ENCODE measurements at places on chromosomes 3 and 15.

- no peak for DNase-seq
Measured at GRCh38 chr3:45362758-45363157, 25.6 kb upstream of the LARS2 start.

DNA sequence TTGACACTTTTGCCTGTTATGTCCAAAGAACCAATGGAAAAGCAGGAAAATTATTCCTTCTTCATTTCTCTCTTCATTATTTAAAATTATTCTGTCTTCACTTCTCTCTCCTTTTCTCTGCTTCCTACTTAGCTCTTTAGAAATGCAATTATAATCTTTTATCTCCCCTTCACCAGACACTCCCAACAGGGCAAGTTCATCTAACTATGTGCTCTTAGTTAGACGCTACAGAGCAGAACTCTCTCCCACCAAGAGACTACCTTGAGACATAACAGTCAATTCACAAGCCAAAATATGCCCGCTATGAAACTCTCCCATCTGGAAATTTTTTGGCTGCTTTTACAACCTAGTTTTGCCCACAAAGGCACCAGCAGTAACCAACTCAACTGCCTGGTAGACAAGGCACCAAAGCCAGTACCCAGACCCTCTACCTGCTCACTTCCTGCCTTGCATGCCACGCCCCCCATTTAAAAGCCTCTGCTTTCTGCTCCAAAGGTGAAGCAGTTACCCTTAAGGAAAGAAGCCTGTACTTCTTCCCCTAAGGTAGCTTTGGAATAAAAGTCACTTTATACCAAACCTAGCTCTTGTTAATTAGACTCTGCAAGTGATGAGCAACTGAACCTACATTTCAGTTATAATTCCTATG is 28.1 kb downstream of the CCRL2 start:
- DNase-seq, result no peak

DNA sequence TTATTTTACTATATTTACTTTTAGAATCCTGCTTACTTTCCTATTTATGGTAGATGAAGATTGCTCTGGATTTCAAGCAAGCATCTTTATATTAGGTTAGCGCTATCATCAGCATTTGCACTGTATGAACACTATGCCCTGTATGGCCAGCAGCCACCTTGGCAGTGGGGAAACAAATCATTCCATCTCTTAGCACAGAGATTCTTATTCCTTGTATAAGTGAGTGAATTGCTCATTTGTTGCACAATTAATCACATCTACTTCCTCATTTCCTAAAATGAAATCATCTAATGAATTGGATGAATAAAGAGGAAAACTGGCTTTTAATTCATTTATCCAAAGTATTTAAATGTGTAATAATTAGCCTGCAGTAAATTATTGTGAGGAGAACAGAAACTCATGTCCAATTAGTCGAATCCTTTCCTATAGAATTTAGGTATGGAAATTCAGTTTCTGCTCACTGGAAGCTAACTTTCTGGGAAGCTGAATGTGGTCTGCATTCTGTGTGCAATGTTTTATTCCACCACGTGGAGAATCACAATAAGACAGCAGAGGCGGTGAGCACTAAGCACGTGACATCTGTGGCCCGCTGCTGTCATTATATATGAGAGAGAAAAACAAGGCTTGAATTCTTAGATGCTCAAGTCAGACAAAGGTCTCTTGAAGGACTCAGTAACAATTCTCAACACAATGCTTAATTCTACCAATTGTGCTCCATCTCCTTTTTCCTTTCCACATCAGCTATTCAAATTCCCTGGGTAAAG is 93.4 kb downstream of the PEX5L start:
- no peak for DNase-seq

DNA sequence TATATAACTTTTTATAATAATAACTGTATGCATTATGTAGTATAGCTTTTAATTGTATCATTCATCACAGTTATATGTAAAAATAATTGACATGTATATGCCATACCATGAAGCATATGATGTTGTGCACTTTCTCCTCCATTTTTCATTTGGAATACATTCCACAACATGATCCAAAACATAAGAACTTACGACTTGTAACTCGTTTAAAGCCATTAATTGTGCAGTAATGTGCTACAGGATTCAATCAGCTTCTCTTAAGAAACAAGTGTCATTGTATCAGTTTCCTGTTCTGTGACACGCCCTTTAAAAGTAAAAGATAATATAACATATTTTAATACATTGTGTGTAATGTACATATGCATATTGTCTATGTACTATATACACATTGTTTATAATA is 2.2 kb downstream of the C3orf80 start:
- DNase-seq, result no peak

- DNase-seq, result no peak
Measured at GRCh38 chr15:92524874-92525565, 130.6 kb downstream of the FAM174B start.

DNA sequence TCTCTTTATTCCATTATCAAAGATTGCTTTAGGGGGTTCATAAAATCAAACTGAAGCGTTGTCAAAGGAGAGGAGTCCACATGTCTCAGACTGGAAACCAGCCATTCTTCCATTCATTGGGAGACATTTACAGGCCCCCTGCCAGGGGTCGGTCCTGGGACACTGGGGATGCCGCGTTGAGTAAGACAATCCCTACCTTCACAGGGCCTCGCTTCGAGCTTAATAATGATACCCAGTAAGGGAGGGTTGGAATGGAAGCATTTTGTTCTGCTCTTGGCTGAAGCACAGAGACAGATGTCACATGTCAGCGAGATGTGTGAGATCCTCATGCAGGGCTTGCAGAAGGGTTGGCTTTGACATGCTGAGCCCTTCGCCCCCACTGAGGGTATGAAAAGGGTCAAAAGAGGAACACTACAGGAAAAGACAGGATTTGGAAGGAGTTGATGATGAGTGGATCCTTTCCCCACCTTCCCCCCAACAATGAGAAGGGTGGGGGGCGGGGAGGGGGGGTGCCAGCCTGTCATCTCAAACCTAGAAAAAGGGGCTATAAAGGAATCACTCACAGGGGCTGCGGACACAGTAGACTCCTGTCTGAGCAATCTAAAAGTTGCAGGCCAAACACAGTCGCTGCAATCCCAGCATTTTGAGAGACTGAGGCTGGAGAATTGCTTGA is 25.6 kb upstream of the ARL8B start:
- no peak for DNase-seq

DNA sequence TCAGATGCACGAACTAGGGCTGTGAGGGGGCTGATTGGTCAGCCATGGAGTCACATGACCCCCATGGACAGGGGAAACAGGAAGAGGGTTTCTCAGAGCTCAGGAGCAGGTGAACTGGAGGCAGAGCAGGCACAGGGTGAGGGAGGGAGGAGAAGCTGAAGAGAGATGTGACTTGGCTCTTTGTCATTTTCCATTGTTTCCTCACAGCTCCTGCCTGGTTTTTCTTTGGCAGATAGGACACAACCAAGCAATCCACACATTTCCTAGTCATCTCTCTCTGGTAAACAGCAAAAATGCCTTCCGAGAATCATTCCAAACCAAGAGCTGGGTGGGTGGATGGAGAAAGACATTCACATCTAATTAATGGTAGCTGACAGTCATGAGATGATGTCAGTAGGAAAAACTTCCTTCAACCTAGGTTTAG is 43.4 kb upstream of the LMCD1 start:
- no peak for DNase-seq

DNA sequence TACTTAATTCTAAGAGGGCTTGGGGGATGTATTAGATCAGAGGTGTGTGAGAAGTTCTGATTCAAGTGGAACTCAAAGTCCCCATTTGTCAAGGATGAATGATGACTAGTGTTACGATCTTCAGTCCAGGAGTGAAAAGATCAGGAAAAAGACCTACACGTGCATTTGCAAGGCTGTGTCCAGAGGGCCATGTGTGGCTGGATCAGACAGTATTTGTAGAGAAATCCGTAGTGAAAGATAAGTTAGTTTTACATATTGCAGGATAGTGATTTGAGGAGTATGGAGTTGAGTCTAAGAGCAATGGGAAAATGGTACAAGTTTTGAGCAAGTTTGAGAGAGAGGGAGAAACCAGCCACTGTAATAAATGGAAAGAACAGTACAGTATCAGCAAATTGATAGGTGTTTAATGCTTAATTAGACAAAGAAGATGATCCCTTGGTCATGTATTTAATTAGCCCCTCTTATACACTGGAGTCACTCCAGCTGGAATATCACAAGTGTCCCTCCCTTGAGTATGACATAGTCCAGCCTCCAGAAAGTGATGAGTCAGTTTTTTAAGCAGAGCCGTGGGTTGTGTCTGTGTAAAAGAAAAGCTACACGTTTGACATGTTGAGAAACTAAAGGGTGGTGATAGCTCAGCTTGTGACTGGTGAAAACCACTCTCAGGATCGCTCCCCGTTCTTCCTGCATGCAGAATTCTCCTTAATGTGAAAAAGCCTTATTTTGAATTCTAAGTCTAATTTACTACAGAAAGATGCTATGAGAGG is 348.8 kb downstream of the ROBO1 start:
- no peak for DNase-seq

DNA sequence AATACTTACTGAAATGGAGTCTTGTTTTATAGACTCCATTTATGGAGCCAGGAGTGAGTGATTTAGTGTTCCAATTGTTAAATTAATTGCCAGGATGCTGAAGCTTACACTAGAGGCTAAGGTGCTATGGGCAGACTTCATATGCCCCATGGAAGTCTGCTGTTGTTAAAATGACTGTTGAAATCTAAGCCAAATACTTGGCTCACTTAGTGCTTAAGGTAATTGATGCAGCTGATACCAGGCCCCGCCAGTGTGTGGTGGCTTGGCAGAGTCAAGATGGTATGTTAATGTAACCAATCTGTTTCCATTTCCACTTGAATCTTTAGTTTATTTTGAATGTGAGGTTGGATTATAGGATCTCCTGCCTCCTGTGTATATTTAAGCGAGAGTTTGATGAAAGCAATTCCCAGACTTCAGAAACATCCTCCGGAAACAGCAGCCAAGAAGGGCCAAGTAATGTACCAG is 187.1 kb downstream of the ITPR1 start:
- DNase-seq, result no peak

DNA sequence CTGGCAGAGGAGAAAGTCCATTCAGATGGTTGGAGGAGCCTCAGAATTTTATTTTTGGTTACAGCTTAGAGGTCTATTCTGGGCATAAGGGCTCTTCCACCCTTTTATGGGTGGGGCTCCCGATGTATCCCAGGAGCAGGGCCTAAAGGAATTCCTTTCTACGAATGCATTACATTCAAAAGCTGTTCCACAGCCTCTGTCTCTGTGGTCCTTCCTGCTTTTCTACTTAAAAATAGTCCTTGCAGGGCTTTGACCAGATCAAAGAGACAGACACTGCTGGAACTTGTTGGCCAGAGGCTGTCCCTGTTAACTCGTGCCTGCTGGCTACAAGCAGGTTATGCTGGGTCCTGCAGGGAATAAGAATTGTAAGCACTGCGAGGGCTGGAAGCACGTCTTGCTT is 14.4 kb upstream of the NOX5 start:
- no peak for DNase-seq

DNA sequence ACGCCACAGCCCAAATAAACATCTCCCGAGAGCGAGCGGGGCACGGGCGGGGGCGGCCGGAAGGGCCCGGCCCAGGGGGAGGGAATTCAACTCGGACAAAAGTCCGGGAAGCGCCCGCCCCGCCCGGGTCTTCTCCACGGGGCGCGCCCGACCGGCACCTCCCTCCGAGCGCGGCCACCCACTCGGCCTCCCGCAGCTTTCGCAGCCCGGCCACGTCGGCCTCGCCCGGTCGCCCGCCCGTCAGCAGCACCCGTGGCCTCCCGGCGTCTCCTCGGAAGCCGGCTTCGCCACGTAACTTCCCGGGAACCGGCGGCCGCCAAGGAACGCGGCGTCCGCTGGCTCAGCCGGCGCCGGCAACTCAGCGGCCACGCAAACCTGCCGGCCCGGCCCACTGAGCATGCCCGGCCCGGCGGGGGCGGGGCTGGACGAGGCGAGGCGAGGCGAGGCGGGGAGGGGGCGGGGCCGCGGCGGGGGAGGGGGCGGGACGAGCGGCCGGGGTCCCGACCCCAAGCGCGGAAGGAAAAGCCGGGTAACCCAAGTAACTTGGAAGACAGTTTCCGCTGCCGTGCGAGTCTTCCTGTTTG is at the start of gene TJP1:
Gene TJP1, minus strand, starts transcription at position 369 of the 584 bp plus-strand sequence. CDS start 440 bp downstream, outside the sequence.
- no peak for DNase-seq

- no peak for DNase-seq
Measured at GRCh38 chr15:42193383-42193782, 14.7 kb downstream of the VPS39 start.
